Hindlimb muscle (tissue), 1 donor: ENCODE measurements at places on chromosomes 1 and 21. TPM values are rescaled to one million over a fixed set of nuclear protein-coding genes. Genes with fewer than 3 reads are reported as not detected.

- DNase-seq, result no peak
These were observed 3.6 kb downstream of the RGS1 start for GRCh38 chr1:192579010-192579738.

DNA sequence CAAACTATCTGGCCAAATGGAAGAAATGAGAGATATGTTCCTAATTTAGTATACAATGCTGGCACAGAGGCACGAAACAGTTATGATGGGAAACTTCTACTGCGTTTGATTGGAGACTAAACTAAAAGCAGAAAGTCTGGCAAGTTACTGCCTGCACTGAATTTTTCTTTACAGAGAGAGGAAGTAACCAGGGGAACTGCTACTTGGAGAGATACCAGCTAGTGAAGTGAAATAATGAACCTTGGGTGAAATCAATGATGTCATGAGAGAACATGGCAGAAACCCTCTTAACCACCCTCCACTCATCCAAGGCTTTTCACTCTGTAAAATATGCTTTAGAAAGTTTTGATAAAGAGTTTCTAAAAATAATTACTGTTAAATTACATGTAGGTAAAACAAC, 29.3 kb downstream of the NIBAN1 start:
- DNase-seq, result peak; percentile 61

SH2D1B gene
- polyA plus RNA-seq, result 0.18 TPM

HAO2 gene
- polyA plus RNA-seq, result not detected

DDI2 gene
- polyA plus RNA-seq, result 24.3 TPM
